ENCODE measurements at places on chromosomes 16 and 17.

GRCh38 chr16:72397876-72398275 is 225.9 kb upstream of the PMFBP1 start:
- DNase-seq = no peak

DNA sequence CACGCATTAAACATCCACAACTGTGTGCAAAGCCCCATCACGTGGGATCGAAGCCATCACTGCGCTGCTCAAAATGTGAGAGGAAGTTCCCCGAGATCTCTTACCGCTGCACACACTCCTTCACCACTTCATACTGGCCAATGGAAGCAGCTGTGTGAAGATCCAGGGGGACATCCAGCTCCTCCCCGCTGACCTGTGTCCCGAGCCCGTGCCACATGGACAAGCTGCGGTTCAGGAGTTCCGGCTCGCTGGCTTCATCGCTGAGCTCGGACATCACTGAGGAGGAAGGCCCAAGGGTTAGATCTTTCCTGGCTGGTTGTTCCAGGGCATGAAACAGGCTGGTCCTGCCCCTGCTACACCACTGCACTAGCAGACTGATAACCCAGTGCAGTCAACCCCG is 4.2 kb downstream of the ANKS3 start:
- DNase-seq = no peak

GRCh38 chr17:78130437-78131101 is at the start of gene TMC8:
TMC8 (plus strand) TSS chr17:78130771; CDS start chr17:78131589, 818 bp downstream.
- DNase-seq = no peak

DNA sequence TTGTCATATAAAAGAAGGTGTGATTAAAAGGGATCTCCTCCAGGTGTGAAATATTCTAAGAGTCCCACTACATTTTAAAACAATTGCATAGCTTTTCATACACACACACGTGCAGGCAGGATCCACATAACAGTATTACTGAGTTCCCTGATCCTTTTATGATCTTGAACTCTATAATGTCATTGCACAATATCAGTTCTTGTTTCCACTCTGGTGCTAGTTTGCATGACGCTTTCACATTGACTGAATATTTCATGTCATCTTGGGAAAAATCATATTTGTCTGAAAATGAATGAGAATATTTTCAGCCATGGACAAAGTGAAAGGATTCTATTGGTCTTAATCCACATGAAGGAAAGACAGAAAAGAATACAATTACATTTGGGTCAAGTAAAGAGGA is 703.8 kb downstream of the CDH8 start:
- no peak for DNase-seq

- DNase-seq = no peak
Observed at GRCh38 chr16:86448306-86448890, 61.9 kb upstream of the FOXF1 start.

- DNase-seq = no peak
Observed at GRCh38 chr17:4147751-4148310, 4.8 kb downstream of the CYB5D2 start.

- no peak for DNase-seq
Observed at GRCh38 chr17:78748048-78748729, 33.9 kb downstream of the CYTH1 start.

DNA sequence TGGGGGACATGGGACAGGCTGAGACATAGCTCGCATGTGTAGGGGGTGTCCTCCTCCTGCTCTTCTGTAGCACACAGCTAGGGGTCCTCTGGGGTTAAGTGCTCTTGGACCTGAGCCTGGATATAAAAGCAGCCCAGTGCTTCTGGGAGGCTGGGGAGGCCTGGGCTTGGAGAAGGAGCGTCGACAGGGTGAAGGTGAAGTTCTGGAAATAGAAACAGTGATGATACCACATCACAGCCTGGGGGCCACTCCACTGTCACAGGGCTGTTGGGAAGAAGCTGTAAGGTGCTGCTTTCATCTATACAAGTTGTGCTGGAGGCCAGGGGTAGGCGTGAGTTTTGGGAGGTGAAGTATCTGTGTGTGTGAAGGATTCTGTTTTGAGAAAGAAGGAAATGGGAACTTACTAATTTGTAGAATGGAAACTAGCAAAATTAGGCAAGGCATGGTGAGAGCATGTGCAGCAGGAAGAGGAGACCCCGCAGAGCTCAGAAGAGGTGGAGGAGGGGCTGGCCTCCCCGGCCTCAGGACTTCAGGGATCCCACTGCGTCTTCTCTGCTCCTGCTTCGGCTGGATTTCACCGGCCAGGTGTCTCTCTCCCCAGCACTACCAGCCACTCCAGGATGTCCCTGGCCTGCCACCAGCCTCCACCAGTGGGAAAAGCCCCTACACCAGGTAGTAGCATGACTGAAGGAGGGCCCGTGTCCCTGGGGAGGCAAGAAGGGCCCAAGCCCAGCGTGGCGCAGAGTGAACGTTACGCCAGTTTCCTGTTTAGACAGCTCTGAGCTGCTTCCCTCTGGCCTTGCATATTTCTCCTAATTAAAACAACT is 19.4 kb downstream of the PLCG2 start:
- no peak for DNase-seq

GRCh38 chr17:79702550-79703236 is 28.1 kb upstream of the ENPP7 start:
- no peak for DNase-seq

DNA sequence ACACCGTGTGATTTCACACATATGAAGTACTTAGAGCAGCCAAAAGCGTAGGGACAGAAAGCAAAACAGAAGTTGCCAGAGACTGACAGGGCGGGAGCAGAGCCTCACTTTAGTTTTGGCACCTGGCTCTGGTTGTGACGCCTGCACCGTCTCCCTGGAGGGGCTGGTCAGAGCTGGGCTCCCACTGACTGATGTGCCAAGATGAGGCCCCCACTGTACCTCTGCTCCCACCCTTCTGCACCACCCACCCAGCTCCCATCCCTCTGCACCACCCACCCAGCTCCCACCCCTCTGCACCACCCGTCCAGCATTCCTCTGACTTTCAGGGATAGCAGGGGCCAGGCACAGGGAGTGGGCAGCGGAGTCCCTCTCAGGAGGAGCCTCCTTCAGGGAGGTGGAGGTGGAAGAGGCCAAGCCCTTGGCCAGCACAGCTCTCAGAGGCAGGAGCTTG is 3.2 kb upstream of the PRSS21 start:
- DNase-seq = no peak

GRCh38 chr16:58699151-58699550 is 14.6 kb upstream of the SLC38A7 start:
- DNase-seq = no peak

- no peak for DNase-seq
Observed at GRCh38 chr17:68205808-68206720, 41.8 kb upstream of the AMZ2 start.

- DNase-seq = no peak
Observed at GRCh38 chr16:83118365-83118764, 491.6 kb downstream of the CDH13 start.

DNA sequence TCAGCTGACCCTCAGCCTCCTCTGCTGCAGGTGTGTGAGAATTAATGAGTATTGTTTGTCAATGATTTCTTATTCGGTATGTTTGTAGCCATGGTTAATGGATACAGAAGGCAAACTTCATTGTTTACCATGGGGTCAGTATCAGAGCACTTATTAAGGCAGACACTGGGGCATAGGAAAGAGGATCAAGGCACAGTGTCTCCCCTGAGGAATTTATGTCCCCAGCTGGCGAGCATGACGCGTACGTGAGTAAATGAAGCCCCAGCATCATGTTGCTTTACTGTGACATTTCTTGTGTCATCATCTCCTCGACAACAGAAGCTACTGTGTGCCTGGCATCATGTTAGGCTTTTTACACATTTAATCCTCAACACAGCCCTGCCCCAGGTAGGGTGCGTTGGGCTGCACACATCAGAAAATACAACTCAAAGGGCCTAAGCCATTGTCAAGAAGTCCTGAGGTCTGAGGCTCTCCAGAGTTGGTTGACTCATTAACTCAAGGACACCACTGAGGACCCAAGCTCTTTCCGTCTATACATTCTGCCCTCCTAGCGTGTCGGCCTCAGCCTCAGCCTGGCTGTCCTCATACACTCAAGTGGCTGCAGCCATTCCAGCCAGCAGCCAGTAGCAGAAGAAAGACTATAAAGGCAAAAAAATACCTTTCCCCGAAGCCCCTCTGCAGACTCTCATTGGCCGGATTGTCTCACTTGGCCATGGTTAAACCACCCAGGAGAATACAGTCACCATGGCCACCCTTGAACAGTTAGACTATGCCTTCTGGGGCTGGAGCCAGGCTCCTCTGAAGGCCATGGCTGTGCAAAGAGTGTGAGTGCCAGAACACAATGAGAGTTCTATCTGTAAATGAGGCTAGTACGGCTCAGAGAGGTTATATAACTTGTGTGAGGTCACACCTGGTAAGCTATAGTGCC is 13.9 kb upstream of the ZCCHC14 start:
- no peak for DNase-seq

DNA sequence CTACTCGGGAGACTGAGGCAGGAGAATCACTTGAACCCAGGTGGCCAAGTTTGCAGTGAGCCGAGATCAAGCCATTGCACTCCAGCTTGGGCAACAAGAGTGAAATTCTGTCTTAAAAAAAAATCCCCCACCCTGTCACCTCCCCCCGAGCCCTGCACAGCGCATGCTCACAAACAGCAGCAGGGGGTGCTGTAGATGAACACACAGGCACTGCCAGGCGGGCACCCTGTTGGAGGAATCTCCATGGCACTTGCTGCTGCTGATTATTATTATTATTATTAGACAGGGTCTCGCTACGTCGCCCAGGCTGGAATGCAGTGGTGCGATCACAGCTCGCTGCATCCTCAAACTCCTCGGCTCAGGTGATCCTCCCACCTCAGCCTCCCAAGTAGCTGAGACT is 24.6 kb downstream of the FZD2 start:
- no peak for DNase-seq

DNA sequence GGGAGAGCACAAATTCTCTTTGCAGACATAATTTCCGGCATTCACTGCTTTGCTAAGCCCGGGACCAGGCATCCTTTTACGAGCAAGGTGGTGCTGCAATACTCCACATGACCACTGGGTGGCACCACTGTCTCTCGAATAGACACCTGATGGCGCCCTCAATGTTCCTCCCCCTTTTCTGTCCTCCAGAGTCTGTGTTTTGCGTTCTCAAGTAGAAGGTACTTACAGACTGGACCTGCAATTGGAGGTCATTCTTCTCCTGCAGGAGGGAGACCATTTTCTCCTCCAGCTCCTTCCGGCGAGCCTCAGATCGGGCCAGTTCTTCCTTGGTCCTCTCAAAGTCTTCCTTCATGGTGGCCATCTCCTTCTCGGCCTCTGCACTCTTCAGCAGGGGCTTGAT is 45.2 kb downstream of the MYH13 start:
- DNase-seq = peak; percentile 69

DNA sequence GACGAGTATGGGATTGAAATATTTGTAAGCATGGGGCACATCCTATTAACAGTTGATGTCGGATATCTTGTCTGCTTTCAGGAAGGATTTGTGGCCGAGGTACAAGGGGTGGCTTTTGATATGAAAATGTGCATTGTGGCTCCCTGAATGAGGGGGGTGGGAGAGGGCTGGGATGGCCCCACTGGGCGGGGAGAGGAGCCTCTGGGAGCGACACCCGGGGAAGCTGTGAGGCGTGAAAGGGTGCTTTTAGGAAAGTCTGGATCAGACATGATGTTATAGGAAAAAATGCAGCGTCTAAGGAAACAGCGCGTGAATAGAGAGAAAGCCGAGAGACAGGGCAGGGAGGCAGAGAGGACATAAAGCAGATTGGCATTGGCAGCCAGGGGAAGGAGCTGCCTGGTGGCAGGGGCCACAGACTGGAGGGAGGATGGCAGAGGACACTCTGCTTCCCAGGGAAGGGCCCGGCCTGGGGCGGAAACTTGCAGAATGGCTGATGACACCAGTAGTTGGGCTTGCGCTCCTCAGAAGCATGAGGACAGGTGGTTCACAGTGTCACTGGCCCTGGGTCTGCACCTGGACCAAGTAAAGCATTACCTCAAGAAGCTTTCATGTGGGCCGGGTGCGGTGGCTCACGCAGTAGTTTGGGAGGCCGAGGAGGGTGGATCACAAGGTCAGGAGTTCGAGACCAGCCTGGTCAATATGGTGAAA is 95.7 kb downstream of the NTN1 start:
- DNase-seq = no peak

DNA sequence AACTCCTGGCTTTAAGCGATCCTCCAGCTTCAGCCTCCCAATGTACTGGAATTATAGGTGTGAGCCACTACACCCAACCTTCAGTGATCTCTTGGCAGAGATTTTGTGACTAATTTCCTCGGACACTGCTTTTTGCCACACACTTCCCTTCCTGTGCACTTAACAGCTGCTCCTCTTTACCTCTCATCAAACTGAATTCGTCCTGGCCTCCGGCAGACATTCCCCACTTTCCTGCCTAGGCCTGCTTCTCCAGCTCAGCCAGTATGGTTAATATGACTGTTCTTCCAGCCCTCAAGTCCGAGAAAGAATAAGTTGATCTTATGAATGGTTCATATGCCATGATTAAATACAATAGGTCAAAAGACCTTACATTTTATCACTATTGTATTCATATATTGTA is 69.0 kb upstream of the MTMR4 start:
- no peak for DNase-seq

Data from HFF-Myc (cell line).